ENCODE measurements at places on chromosomes 2 and 18. TPM values are rescaled to one million over a fixed set of nuclear protein-coding genes. Genes with fewer than 3 reads are reported as not detected.
A peak's percentile ranks its signal among the peaks of the same experiment; 100 is the strongest.

- DNase-seq, result peak; percentile 62
Observed at GRCh38 chr18:63505566-63506335, 29.0 kb downstream of the SERPINB5 start.

DNA sequence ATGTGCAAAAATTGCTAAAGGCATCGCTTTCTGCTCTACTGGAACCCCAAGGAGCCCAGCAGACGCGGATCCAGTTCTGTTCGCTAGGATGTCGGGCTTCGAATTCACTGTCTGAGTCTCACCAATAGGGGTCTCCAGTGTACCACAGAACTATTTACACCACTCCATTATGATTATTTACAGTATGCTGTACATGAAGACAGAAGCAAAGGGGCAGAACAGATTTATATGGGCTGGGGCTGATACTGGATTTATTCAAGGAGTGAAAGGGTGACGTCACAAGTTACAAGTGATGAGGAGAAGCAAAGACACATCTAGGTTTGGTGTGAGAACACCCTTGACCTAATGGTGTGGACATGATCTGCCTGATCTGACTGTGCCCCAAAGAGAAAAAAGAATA, 185.3 kb upstream of the ATP5MC3 start:
- peak; percentile 23 for DNase-seq

DNA sequence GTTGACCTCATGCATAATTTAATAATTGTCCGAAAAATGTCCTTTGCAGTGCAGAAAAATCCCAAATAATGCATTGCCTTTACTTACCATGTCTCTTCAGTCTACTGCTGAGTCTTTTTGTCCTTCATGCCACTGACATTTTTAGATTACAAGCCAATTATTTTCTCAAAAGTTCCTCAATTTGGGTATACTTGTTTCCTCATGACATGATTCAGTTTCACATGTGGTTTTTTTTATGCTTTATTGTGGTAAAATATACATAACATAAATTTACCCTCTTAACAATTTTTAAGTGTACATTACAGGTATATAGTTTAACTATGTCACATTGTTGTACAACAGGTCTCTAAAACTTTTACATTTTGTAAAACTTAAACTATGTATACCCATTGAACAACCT, 81.0 kb downstream of the EPC2 start:
- no peak for DNase-seq

DNA sequence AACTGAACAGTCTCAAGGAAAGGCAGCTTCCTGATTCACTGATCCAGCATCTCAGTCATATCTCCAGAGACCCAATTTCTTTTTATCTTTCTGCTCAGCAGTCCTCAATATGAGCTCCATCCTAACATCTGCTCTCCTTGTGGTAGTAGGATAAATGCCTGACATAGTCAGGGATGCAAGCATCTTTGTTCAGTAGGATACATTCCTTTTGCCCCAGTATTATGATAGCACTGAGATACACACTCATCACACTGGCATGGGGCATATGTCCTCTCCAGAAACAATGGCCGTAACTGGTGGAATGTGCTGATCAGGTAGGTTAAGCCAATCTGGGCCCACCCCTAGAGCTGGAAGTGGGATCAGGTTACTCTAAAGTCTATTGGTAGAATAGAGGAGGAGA, 207.2 kb downstream of the ETAA1 start:
- no peak for DNase-seq

GRCh38 chr2:1538663-1539062, 125.4 kb downstream of the TPO start:
- DNase-seq, result no peak

- DNase-seq, result no peak
Observed at GRCh38 chr2:102122115-102122514, 20.4 kb upstream of the IL1R1 start.

DNA sequence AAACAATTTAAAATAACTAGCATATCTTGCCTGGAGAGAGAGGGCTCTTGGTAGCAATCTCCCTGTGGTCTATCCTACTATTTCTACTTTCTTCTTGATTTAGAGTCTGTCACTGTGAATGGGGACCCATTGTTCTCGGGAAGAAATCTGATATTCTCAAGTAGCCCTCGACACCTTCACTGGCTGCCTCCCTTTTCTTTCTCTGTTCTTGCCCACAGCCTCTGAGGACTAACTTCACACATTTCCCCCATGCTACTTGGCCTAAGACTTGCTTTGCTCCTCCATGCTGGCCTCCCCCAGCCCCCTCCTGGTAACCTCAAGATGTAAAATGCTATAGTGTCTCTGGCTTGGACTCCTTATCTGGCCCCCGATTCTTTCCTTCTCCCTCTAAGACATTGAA, 58.8 kb upstream of the NT5C1B start:
- no peak for DNase-seq

DNA sequence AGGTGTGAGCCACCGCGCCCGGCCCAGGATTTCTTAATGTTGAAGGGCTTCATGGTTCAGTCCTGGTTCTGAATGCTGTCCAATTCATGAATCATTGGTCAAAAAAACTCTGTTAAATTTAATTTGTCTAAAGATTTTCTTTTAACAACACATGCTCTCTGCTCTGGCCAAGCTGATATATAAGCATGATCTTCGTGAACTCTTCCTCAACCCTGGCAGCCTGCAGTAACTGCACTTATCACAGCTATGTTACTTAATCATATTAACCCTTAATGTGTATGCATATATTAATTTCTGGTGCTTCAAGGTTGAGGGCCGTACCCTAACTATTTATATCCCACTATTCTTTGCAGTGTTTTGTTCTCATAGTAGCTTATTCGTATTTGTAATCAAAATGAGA, 29.4 kb upstream of the FRZB start:
- DNase-seq, result no peak

GRCh38 chr2:233063269-233063975, 3.3 kb downstream of the INPP5D start:
- DNase-seq, result no peak

GRCh38 chr2:28300485-28301341, 91.9 kb upstream of the FOSL2 start:
- DNase-seq, result no peak

DNA sequence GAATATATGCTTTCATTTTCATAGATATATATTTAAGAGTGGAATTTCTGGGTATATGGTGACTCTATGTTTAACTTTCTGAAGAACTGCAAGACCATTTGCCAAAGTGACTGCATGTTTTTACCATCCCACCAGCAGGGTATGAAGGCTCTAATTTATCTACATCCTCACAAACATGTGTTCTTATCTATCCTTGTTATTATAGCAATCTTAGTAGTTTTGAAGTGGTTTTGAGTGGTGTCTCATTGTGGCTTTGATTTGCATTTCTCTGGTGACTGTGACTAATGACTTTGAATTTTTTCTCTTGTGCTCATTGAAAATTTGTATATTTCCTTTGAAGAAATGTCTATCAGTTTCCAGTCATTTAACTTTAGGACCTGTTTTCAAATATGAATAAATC, 310.2 kb upstream of the NRP2 start:
- DNase-seq, result no peak

DNA sequence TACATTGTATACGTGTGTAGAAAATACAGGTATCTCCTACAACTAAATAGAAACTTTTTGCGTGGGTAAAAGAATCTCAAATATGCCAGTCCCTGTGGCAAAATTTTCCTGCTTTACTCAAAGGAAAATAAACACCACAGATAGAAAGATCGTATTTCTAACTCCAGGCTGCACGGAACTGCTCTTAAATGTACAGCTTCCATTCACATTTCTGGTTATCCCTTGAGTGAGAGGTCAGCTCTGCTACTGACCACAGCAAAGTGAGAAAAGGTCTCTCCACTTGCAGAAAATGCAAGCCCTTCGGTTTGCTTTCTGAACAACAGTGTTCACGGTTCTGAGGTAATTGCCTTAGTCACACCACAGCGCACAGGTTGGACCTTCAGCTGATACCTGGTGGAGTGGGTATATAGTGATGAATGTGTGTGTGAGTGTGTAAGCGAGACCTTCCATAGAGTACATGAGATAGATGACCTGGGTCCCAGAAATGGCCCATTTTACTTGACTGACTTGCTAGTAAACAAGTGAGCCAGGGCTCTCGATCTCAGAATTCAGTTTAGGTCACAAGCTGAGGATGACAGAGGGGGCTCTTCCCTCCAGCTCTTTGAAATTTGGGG, 52.1 kb downstream of the ALPK2 start:
- no peak for DNase-seq

DNA sequence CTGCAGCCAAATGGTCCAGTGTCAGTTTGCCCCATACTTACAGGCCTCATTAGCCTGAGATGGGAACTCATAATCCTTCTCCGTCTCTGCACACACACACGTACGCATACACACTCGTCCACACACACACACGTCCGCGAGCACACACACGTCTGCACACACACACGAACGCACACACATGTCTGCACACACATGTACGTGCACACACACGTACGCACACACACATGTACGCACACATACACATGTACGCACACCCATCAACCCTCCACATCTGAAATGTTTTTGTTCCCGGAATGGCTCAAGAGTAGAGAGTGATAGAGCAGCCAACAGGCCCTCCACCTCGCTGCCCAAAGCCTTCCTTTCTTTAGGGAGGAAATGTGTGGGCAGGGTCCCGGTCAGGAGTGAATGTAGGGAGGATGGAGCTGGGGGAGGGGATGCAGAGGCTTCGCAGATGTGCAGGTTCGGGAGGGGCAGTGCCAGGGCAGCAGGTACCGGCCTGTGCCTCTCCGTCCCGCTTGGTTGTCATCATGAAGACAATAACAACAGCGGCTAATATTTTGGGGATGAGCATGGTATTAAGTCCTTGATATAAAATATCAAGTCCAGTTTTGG, 52.7 kb downstream of the PTGR3 start:
- DNase-seq, result no peak

DNA sequence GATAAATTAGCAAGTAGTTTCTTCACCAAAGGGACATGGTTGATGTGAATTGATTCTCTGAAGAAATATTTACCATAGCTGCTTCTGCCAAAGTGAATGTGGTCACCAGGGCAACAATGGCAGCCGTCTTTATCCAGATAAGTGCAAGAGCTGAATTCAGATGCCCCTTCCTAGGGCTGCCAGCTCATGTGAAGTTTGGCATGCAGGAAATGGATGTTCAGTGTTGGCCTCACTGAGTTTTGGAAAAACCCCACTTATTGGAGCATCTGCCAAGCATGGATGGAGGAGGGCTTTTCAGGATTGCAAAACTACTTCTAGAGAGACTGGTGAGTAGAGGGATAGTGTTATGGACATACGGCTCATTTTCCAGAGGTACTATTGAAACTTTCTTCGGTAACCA, 80.8 kb downstream of the FMNL2 start:
- DNase-seq, result no peak

DNA sequence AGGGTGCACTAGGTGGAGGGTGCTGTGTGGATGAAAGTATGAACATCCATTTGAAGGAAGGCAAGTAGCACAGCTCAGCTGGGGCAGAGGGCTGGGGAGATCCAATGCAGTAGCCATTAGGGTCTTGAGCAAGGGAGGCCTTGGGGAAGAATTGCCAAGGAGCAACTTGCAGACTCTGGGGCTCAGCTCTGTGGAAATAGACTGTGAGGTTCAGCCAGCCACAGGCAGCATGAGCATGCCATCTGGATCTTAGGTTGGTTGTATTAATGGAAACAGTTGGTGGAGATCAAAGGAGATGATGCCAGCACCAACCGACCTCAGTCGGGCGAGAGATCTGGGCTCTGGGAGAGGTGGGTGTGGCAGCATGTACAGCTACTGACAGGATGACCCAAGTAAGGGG, 5.6 kb downstream of the ZAP70 start:
- DNase-seq, result no peak

DNA sequence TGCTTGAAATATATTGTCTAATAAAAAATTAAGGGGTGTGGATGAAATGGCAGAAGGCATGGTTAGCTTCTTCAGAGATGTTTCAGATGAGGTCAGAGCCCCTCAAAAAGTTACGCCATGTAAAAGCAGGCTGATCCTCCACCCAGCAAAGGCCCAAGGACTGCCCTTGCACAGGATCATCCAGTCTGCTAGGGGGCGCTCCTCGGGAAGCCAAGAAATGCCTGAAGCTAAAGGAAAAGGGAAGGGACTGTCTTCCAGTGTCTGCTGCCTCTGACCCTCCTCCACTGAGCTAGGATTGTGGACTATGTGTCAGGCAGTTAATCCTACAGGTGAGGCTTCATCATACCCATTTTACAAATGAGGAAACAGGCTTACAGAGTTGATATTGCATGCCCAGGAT, 33.8 kb upstream of the TEX51 start:
- no peak for DNase-seq

TLK1 gene
- 56.9 TPM for total RNA-seq

SCRN3 gene
- 11.0 TPM for total RNA-seq

CCDC74A gene
- total RNA-seq, result 3.7 TPM

FAM117B gene
- total RNA-seq, result 17.7 TPM

TEX44 gene
- total RNA-seq, result not detected

MYL1 gene
- not detected for total RNA-seq

MPV17 gene
- 111 TPM for total RNA-seq

DQX1 gene
- 2.3 TPM for total RNA-seq

SNED1 gene
- total RNA-seq, result 7.1 TPM

Data from activated naive CD4-positive, alpha-beta T cell treated with anti-CD3 and anti-CD28 coated beads, Interleukin-2, amount 50 U/mL, for 72 hours (primary cell).